8988T (cell line): ENCODE measurements at places on chromosomes 1 and 21.

GRCh38 chr1:240503558-240503957 lies 108.4 kb downstream of the GREM2 start:
- no peak for DNase-seq

DNA sequence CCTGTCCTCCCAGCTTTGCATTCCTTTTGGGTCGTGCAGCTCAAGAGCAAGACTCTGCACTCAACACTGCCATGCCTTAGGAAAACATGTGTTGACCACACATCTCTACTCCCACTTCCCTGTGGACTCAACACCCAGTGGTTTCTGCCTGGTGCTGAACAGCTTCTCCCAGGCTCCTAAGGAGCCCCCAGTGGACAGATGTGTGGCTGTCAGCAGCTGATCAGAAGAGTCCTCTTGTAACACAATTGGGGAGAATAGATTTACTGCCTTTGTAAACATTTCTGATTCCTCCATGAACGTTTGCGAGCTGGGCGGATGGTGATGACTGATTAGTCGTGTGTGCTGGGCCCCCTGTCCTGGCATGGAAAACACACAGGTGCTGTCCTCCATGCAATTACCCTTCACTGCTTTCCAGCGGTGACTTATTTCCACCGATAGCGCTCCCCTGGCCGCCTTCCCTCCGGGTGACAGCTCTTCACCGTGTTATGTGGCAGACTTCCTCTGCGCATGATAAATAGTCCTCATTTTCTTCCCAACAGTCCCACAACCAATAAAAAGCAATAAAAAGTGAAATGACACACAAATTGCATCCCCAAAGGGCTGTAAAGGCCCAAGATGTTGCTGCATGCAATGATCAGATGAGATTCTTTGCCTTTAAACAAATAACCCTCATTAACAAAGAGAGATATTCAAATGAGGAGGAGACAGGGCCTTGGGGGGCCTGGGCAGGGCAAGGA lies 249.4 kb upstream of the AJAP1 start:
- DNase-seq: no peak

DNA sequence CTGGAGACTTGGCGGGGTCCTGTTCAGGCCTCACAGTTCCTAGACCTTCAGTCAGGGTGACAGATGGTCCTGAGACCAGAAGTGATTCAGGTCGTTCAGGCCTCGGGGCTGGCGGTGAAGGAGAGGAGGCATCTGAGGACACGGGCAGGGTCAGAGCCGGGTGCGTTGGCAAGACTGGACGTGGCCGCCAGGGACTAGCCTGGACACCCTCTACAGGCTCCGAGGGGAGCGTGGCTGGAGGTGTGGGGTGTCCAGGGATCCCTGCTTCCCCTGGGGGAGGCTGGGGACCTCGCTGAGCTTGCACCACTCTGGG lies 64.0 kb upstream of the TARDBP start:
- no peak for DNase-seq

DNA sequence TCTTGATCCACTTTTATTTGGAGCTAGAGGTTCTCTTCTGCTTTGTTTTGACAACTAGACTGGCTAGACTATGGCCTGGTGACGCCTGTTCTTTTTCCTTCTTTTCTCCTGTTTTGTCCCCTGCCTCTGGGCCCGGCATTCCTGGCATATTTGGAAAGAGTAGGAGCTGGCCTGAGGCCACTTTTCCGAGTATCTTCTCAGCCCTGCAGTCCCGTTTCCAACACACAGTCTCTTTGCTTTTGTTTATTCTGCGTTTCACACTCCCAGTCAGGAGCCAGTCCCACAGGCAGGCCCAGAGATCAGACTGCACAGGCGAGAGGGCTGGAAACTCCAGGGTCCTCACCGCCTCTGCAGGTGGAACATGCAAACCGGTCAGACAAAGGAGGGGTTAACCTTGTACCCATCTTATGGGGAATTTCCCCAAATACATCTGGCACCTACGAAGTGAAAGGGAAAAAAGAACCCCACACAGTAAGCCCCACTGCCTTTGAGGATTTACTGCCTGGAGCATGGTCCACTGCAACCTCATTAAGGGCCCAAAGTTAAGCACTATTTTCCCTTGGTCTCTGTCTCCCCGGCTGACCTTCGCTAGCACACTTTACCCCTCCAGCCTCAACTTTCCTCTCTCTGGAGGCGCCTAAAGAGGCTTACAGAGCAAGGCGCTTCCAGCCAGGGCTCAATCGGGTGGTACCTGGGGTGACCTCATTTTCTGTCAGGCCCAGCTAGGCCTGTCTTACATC lies 141.1 kb downstream of the TOMM20 start:
- DNase-seq: no peak

- no peak for DNase-seq
Observed at GRCh38 chr21:28580585-28580984, 412.1 kb downstream of the LTN1 start.
